ENCODE measurements at places on chromosomes 5 and 9.

- no peak for DNase-seq
These were observed 82.6 kb downstream of the GPR21 start for GRCh38 chr9:123116036-123116435.

GRCh38 chr9:72592502-72593403 is 71.3 kb downstream of the TMC1 start:
- DNase-seq, result peak; percentile 63

DNA sequence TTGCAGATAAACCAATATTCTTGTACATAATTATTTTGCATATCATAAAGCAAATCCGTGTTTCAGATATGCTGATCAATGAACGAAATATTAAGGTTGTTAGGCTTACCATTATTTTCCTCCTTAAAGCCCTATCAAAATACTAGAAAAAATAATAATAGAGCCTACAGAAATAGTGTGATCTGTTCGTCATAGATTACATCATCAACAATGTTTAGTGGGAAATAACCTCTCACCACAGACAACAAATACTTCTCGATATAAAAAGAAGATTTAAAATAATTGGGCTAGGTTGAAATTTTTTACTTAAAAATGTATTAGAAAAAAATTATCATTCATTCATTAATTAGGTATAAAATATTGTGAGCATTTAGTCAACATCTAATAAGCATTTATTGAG is 71.0 kb upstream of the ADCY2 start:
- DNase-seq, result no peak

GRCh38 chr5:88885002-88885401 is 2.0 kb upstream of the MEF2C start:
- no peak for DNase-seq

GRCh38 chr9:87638292-87638691 is 87.6 kb upstream of the CTSL start:
- DNase-seq, result no peak

- no peak for DNase-seq
These were observed 132.5 kb upstream of the FBXL7 start for GRCh38 chr5:15367489-15367888.

GRCh38 chr5:179408611-179409010 is 63.4 kb upstream of the ADAMTS2 start:
- no peak for DNase-seq
